NCI-H526 (cell line): ENCODE measurements at places on chromosomes 2 and 18.

DNA sequence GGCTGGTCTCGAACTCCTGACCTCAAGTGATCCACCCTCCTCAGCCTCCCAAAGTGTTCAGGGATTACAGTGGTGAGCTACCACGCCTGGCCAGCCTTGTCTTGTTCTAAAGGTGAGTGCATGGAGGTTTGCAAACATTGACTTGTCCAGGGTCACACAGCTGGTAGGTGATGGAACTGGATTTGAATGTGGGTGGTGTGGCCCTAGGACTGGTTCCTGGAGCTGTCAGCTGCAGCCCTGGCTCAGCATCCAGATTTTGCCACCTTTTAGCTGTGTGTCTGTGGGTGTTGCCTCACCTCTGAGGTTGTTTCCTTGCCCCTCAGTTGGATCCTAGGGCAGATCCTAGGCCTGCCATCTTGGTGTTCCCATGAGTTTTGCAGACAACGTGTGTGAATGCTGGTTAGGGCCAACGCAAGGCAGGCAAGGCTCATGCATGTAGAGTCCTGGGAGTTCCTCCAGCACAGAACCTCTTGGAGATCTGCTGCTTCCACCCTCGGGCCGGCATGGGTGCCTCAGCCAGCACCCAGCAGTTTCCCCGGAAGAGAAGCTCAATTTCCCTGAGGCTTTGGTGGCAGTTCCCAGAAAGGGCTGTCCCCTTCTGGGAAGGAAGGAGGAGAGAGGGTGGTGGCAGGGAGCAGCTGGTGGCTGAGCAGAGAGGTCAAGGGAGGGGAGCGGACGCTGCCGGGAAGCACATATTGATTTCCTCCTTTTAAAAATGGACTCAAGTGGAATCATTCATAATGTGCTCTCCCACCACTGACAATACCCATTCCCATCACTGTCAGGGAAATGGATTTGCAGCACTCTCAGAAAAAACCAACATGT lies 127.6 kb upstream of the HS6ST1 start:
- no peak for DNase-seq

GRCh38 chr2:102006886-102007278 lies 15.1 kb downstream of the IL1R2 start:
- no peak for DNase-seq

- no peak for DNase-seq
Measured at GRCh38 chr18:63986885-63987284, 17.0 kb downstream of the SERPINB8 start.

- DNase-seq = no peak
Measured at GRCh38 chr18:48534364-48534763, 4.5 kb upstream of the CTIF start.

- no peak for DNase-seq
Measured at GRCh38 chr18:35592298-35592697, 10.8 kb downstream of the GALNT1 start.

- DNase-seq = no peak
Measured at GRCh38 chr2:98731894-98732349, 990 bp upstream of the MGAT4A start.

DNA sequence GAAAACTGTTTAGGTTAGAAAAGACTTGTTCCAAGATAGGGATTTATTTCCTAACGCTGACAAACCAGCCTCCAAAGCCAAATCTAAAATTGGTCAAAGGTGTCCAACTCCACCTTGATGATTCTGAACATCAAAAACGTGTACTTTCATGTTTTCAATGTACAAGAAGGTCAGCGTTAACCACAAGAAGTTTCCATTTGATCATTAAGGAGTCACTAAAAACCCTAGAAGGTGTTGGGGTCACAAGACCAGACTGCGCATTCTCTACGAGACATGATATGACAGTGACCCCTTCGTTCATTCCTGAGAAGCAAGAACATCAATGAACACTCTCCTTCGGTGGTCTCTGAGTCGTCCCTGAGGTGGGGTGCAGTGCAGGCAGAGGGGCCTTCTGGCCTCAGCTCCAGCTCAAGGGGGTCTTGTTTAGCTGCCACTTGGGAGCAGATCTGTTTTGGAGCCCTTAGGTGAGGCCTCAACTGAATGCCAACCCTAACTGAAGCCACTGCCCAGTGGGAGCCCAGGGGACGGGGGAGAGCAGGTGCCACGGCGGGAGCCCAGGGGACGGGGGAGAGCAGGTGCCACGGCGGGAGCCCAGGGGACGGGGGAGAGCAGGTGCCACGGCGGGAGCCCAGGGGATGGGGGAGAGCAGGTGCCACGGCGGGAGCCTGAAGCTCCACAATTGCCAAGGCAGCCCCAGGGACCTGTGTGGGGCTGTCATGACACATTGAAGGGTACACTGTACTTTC lies 55.2 kb downstream of the PARD6G start:
- no peak for DNase-seq

DNA sequence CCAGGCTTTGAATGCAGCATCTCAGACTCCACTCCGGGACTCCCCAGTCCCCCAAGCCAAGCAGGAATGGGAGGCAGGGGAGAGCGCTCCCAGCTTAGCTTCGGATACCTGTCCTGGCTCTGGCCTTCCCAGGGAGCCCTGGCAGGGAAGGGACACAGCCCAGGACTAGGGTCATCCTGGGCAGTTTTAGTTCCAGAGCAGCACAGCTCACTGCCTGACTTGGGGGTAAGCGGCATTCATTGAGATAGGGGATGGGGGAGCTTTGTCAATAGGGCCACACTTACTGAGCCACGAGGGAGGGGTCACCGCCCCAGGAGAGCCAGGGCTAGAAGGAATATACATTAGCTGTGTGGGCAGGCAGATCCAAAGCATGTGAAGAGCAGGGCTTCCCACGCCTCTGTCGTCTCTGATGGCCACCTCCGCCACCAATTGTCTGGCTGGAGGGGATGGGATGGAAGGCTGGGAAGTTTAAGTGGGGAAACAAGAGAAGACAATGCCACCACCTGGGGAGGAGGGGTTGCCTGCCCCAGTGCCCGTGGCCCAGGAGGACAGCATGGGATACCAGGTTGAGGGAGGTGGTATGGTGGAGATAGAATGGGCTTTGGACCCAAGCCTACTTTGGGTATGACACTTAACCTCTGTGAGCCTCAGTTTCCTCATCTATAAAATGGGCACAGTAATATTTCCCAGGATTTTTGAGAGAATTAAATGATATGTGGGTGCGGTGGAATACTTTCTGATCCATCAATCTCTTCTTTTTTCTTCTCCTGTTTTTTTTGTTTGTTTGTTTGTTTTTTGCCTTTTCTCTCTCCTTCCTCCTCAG lies 40.2 kb downstream of the SCTR start:
- no peak for DNase-seq

- DNase-seq = no peak
Measured at GRCh38 chr2:67489396-67489795, 92.3 kb downstream of the ETAA1 start.
